ENCODE measurements at places on chromosomes 6 and 20.

DNA sequence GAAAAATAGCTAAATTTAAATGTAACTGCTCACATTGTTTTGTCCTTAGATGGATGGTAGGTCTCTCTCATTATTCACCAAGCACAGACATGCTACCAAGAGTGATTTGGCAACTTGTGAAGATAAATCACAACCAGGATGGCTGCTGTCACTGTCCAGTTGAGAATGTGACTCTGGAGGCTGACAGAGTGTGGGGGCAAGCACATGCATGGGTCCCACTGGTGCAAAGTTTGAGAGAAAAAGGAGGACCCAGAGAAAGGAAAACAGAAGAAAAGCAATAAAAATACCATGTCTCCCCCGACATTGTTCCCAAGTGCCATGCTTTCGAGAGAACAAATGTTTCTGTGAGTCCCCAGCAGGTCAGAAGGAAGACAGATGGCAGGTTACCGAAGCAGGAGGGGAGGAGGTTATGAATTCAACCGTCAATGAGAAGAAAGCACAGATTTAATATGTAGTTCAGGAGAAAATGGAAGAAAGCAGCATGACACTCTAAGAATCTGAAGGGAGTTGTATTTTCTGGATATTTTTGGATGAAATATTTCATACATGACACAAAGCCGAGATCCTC is 73.0 kb upstream of the TSHZ2 start:
- peak; percentile 32 for DNase-seq

GRCh38 chr6:149202952-149203351 is 114.6 kb upstream of the TAB2 start:
- no peak for DNase-seq

DNA sequence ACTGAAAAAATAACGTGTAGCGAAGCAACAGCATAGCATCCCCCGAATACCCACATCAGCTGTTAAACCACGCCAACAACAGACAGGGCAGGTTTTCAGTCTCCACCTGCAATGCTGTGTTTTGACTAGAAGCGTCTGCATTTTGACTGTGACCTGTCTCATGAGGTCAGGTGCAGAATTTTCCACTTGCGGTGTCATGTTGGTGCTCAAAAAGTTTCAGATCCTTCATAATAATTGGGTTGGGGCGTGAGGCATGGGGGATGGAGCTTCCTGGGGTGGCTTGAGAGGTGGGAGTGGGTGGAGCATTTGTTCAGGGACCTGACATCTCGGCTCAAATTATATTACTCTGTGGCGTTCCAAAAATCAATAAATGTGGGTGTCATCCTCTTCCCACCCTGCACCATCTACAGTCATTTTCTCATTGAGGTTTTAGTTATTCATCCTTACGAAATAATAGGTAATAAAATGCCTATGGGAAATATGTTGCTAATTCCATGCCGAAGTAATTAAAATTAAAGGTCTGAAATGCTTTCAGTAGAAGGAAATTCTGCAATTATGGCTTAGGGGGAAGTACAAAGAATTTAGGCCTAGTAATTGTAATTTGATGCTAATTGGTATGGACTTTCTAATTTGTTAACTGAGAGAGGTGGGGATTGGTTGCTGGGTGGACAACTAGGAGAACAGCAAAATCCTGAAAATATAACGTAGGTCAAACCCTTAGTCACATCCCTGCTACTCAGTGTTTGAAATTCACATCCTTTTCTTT is 81.0 kb downstream of the TIAM2 start:
- DNase-seq, result no peak

DNA sequence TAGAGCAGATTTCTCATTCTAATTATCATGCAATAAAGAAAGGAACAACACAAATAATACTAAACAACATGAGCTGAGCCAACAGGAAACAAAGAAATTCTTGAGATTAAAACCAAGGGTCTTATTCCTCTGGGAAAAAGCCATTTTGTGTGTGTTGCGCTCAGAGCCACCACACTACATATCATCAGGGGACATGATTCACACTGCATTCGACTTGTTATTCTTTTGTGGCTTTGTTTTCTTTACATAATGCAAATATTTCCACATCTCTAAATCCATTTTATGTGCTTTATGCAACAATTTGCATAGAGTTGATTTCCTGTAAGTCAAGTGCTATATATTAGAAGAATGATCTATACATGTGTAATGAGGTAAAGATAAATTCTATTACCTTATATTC is 719.6 kb downstream of the TBC1D32 start:
- no peak for DNase-seq

GRCh38 chr6:72624557-72625160 is 2.8 kb downstream of the KCNQ5 start:
- DNase-seq, result peak; percentile 34

DNA sequence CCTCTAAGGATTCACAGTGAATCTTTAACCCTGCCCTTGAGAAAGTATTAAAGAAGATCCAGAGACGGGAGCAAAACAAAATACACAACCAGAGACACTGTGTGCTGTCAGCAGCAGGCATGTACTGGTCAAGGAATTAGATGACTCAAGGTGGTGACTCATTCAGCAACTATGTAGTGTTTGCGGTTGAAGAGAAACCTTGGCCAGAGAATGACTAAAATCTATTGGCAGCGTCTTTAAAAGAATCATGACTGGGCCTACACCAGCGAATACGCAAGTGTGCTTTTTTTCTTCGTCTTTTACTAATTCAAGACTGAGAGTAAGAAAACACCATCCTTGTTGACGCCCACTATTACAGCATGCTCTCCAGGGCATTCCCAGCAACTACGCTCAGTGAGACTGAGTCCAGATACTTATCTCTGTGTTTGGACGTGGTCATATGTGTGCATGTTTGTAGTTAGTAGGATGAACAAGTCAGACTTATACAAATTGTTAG is 72.4 kb upstream of the BACH2 start:
- DNase-seq, result peak; percentile 50

GRCh38 chr6:160174681-160175080 is 53.1 kb downstream of the SLC22A1 start:
- no peak for DNase-seq

DNA sequence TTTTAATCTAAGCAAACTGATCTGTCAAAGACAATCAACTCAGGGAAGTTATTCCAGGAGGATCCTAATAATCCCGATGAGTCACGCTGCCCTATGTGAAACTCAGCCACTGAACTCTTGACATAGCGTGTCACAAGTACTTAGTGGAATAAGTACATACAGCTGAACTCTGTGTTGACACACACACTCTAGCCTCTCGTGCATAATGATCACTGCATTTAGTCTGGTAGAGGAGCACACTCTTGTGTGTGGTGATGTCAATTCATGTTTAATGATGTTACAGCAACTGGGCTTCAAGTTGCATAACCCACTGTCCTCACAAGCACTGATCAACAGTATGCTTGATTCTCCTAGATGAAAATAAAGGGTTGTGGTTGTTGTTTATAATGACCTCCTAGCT is 148.3 kb downstream of the HACE1 start:
- no peak for DNase-seq

GRCh38 chr6:88785478-88785877 is 177.9 kb downstream of the RNGTT start:
- no peak for DNase-seq

DNA sequence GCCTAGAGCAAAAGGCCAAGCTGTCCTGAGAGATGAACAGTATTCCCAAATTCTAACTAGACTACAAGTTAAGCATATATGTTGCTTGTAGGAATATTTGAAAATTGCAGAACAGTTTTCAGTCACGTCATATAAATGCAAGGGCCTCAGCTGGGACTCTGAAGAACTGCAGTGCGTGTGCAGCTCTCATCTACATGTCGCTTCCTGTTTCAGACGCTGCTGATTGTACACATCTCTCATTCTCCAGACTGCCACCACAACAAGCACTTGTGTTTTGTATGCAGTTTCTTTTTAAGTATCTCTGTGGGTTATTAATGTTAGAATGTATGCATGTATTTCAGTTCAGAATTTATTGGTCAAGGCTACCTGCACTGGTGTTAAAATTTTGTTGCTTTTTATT is 119.7 kb downstream of the MAP3K4 start:
- DNase-seq, result no peak

- no peak for DNase-seq
Observed at GRCh38 chr20:50020288-50020687, 37.5 kb downstream of the SNAI1 start.

- no peak for DNase-seq
Observed at GRCh38 chr20:49786196-49786595, 26.4 kb upstream of the SLC9A8 start.

GRCh38 chr6:93581371-93581770 is 162.0 kb upstream of the EPHA7 start:
- DNase-seq, result no peak

- DNase-seq, result no peak
Observed at GRCh38 chr20:38303908-38304379, at the start of gene BPI. TSS of gene BPI (plus strand) at chr20:38304156. CDS start at chr20:38304224, 68 bp downstream.

GRCh38 chr6:14804001-14804784 is 441.7 kb upstream of the JARID2 start:
- no peak for DNase-seq

- no peak for DNase-seq
Observed at GRCh38 chr6:123168466-123168865, 172.4 kb downstream of the CLVS2 start.

- DNase-seq, result no peak
Observed at GRCh38 chr6:107539409-107539808, 49.5 kb downstream of the SOBP start.

DNA sequence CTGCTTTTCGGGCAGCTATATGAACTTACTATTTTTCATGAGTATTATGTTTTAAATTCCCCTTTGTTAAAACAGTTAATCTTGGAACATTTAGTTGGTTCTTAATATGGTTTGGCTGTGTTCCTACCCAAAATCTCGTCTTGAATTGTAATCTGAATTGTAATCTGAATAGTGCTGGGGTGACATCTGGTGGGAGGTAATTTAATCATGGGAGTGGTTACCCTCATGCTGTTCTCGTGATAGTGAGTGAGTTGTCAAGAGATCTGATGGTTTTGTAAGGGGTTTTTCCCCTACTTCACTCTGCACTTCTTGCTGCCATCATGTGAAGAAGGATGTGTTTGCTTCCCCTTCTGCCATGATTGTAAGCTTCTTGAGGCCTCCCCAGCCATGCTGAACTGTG is 305.4 kb upstream of the MAP3K7 start:
- DNase-seq, result peak; percentile 58
